ENCODE measurements at places on chromosomes 11 and 22.

DNA sequence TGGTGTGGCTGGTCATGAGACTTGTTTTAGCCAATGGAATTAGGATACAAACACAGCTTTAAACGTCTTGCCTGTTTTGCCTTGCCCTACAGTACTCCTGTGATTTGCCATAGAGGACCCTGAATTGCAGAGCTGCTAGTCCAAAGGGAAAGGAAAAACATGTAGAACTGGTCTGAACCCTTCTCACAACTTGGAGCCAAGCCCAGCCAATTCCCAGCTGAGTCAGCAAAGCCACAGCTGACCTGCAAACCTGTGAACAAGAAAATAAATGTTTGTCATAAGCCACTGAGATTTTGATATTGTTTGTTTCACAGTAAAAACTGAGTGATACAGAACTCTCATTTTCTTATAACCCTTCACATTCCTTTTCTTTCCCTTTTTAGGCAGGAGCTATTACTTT is 360.5 kb upstream of the API5 start:
- H3K4me1 ChIP-seq: no peaks in the 10 kb centered on the region
- no peak for DNase-seq
- H3K4me3 ChIP-seq: no peak overlapping the region
- no peak overlapping the region for H3K27ac ChIP-seq
- no peaks in the 10 kb centered on the region for H3K36me3 ChIP-seq

DNA sequence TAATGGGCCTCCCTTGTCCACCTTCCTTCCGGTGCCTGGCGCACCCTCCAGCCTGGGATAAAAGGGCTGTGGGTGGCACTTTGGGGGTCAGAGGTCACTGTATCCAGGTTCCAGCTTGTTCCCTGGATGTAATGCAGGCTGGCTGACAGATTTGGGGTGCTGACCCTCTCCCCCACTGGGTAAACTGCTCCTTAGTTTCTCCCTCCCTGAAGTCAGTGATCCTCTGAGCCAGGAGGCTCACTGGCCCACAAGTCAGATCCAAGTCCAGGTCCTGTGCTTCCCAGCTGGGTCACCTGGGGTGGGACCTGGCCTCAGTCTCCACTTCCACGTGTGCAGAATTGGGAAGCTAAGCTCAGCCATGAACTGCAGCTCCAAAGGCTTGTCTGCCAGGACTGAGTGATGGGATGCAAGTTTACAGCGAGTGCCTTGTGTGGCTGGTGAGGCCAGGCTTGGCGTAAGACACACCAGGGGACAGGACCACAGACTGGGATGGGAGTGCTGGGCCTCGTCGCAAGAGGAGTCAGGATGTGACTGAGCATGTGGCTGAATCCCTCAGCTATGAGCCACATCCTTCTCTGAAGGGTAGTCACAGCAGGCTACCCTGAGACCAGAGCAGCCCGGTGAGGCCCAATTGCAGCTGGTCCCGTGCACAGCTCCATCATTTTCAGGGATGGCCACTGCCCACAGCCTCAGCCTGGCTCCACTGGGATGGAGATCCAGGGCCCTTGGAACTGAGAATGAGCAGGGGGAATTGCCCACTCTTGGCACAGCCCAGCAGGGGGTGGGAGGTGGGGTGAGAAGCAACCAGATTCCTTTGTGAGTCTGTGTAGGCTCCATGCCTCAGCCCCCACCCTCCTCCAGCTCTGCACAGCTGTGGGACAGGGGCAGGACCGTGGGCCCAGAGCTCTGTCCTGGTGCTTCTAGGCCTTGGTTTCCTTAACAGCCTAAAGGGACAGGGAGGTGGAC is 7.2 kb downstream of the SHISA8 start:
- peak overlapping the region; percentile 7 for H3K27ac ChIP-seq
- H3K27me3 ChIP-seq: peaks cover 22% of the 10 kb centered on the region
- peaks cover 27% of the 10 kb centered on the region for H3K4me1 ChIP-seq
- no peak for DNase-seq

DNA sequence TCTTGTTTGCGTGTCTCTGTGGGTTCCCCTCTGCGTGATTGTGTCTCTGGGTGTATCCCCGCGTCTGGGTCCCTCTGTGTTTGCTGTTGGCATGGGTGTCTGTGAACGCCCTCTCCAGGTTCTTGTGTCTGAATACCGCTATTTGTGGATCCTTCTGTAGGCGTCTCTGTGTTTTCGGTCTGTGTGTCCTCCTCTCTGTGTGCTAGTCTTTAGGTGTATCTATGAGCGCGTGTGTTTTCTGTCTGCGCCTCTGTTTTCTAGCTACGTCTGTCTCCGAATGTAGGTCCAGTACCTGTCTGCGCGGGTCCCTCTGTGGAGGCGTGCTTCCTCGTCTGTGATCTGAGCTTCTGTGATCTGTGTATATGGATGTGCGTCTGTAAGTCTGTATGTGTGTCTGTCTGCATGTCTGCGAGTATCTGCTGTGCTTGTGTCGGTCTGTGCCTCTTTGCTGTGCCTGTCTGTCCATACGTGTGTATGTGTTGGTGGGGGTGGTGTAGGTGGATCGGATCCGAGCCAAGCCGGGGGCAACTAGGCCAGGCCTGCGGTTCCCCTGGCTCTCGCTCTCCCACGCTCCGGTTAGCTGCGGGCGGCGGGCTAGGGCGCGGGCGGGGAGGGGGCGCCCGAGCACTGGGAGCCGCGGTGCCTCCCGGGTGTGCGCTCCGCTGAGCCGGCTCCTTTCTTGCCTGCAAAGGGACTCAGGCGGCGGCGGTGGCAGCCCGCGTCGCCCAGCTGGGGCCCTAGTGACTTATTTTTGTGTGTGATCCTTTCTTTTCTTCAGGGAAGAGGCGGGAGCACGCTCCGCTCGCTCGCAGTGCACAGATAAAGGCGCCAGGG is 105.3 kb upstream of the E2F8 start:
- H3K4me3 ChIP-seq: no peak overlapping the region
- H3K27ac ChIP-seq: no peak overlapping the region
- H3K4me1 ChIP-seq: no peaks in the 10 kb centered on the region

DNA sequence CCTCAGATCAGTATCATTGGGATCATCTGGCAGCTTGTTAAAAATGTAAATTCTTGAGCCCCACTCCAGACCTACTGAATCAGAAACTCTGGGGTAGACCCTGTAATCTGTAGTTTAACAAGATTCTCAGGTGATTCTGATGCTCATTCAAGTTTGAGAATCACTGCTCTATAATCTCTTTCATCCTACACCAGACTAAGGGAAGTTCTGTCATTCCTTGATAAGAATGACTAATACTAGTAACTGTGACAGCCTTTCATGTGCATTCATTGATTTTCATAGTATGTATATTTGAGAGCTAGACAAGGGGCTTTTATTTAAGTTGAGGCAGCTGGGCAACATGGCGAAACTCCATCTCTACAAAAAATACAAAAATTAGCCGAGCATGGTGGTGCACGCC is 30.0 kb downstream of the NAT10 start:
- peaks cover 8% of the 10 kb centered on the region for H3K4me1 ChIP-seq
- DNase-seq: no peak
- H3K27me3 ChIP-seq: no peaks in the 10 kb centered on the region
- no peak overlapping the region for H3K27ac ChIP-seq

DNA sequence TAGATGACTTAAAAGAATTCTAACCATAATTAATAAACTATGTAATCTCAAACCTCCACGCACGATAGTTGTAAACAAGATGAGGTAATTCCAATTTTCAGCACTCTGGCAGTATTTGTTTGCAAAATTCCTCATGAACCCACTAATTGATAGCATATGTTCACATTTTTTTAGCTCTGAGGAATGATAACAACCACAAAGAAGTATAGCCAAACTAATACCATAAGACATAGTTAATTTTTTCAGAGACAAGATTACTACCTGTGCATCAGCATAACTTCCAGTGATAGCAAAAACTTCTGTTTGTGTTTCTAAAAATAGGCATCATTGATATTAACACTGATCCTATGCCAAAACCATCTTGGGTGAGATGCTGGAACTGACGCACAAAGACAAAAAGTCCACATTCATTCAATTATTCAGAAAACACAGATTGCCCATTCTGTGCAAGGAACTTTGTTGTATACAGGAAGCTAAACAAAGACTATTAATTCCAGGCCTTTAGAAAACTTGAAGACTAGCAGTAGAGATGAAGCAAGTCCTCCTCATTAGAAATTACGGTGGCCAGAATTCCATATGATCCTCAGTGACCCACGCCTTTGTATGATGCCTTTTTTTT is 57.7 kb downstream of the PDGFD start:
- DNase-seq: no peak
- H3K27me3 ChIP-seq: no peaks in the 10 kb centered on the region
- no peak overlapping the region for H3K27ac ChIP-seq
- no peaks in the 10 kb centered on the region for H3K36me3 ChIP-seq
- no peaks in the 10 kb centered on the region for H3K4me1 ChIP-seq
- H3K4me3 ChIP-seq: no peak overlapping the region

- peak overlapping the region; percentile 97 for H3K27ac ChIP-seq
- peak; percentile 75 for DNase-seq
- H3K36me3 ChIP-seq: peaks cover 21% of the 10 kb centered on the region
Measured at GRCh38 chr22:24429411-24430365, 2.3 kb downstream of the ADORA2A start.

DNA sequence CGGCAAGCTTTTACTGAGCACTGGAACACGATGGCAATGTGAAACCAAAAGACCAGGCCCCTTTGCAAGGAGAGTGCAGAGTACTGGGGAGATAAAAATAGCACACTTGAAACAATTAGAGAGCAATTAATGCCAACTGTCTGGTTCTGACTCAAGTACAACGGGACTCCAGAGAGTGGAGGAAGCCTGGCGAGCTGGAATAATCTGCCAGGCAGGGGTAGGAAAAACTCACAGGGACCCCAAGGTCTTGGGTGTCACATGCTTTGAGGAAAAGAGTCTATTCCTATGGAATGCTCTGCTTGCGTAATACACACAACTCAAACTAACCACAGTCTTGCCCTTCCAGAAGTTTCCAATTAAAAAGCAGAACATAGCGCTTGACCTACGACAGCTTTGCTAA is 113.0 kb upstream of the CLMP start:
- peaks cover under 1% of the 10 kb centered on the region for H3K27me3 ChIP-seq
- DNase-seq: no peak
- H3K4me3 ChIP-seq: no peak overlapping the region

GRCh38 chr11:131624531-131624930 is 254.1 kb downstream of the NTM start:
- H3K27ac ChIP-seq: no peak overlapping the region
- no peaks in the 10 kb centered on the region for H3K4me1 ChIP-seq
- H3K27me3 ChIP-seq: peaks cover 11% of the 10 kb centered on the region
- no peak overlapping the region for H3K4me3 ChIP-seq

DNA sequence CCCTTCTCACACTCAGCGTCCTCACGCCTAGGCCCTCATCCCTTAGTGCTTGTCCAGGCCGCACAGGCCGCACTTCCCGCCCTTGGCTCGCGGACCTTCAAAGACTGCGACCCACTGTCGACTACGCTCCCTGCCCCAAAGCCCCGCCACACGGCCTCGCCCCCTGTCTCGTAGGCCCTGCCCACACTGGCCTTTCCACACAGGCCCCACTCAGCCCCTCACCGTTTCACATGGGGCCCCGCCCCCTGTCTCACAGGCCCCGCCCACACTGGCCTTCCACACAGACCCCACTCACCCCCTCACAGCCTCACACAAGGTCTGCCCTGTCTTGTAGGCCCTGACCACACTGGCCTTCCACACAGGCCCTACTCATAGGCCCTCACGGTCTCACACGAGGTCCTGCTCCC is 11.0 kb downstream of the NRXN2 start:
- DNase-seq: no peak
- H3K27ac ChIP-seq: peak overlapping the region; percentile 50
- H3K4me3 ChIP-seq: no peak overlapping the region
- peaks cover 62% of the 10 kb centered on the region for H3K27me3 ChIP-seq

DNA sequence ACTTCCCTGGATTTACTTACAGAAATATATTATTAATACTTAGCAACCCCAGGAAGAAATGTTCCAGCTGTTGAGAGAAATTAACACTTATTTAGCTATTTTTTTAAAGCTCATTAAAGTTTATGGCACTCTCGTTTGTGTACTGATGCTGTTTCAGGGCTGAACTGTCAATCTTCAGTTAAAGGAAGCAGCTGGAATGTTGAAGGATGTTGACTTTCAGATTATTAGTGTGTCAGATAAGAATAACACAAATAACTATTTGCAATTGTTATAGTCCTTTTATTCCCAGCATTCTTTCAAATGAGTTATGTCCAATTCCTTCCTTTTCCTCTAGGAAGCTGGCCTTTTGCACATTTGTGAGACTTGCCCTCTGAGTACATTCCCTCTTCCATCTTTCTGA is 278.2 kb upstream of the RAG2 start:
- H3K4me3 ChIP-seq: no peak overlapping the region
- no peak overlapping the region for H3K27ac ChIP-seq
- no peaks in the 10 kb centered on the region for H3K36me3 ChIP-seq

- DNase-seq: no peak
- H3K4me1 ChIP-seq: peaks cover 24% of the 10 kb centered on the region
- H3K27ac ChIP-seq: peak overlapping the region; percentile 58
- H3K27me3 ChIP-seq: peaks cover 16% of the 10 kb centered on the region
- no peaks in the 10 kb centered on the region for H3K36me3 ChIP-seq
- H3K4me3 ChIP-seq: peak overlapping the region; percentile 73
Measured at GRCh38 chr22:28441720-28442263, 237.8 kb downstream of the TTC28 start.

DNA sequence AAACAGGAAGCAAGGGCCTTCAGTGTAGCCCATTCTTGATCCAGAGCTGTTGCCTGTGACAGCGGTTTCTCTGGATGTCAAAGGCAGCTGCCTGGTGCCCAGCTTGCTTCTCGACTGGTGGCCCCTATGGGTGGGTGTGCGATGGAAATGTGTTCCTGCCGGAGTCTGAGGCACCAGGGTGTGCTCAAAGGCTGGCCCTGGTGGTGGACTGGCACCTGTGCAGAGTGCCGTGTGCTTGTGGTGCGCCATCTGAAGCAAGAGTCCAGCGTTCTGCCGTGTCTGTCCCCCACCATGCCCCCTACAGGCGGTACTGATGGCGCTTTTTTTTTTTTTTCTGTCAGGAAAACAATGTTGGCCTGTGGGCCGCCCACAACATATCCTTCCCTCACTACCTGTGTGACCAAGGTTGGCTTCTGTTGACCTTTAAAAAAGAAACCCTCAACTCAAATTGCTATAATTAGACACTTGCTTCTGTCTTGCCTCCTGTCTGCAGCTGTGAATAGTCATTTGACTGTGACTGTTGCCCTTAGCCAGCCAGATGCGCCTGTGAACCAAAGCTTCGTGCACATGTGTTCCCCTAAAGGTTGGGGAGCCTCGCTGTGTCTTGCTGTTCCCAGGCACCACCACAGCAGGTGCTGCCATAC is 4.7 kb upstream of the RANBP1 start:
- H3K4me3 ChIP-seq: no peak overlapping the region
- peaks cover 28% of the 10 kb centered on the region for H3K4me1 ChIP-seq
- DNase-seq: peak; percentile 28
- H3K36me3 ChIP-seq: peaks cover 27% of the 10 kb centered on the region
- no peaks in the 10 kb centered on the region for H3K27me3 ChIP-seq
- peak overlapping the region; percentile 76 for H3K27ac ChIP-seq

- H3K4me1 ChIP-seq: peaks cover 11% of the 10 kb centered on the region
- H3K36me3 ChIP-seq: peaks cover 2% of the 10 kb centered on the region
- H3K4me3 ChIP-seq: no peak overlapping the region
- no peak for DNase-seq
- no peak overlapping the region for H3K27ac ChIP-seq
Measured at GRCh38 chr11:35677904-35678303, 15.3 kb downstream of the TRIM44 start.

GRCh38 chr11:57568330-57568766 is 876 bp upstream of the UBE2L6 start:
- H3K4me1 ChIP-seq: peaks cover 45% of the 10 kb centered on the region
- no peak for DNase-seq
- H3K27ac ChIP-seq: peak overlapping the region; percentile 96
- H3K4me3 ChIP-seq: peak overlapping the region; percentile 96
- H3K36me3 ChIP-seq: peaks cover 30% of the 10 kb centered on the region

GRCh38 chr11:74641289-74641688 is 48.9 kb downstream of the POLD3 start:
- peaks cover 1% of the 10 kb centered on the region for H3K4me1 ChIP-seq
- no peak overlapping the region for H3K4me3 ChIP-seq
- peaks cover 59% of the 10 kb centered on the region for H3K36me3 ChIP-seq
- DNase-seq: no peak
- no peak overlapping the region for H3K27ac ChIP-seq
